ENCODE measurements at places on chromosomes 3 and 15. TPM values are rescaled to one million over a fixed set of nuclear protein-coding genes. Genes with fewer than 3 reads are reported as not detected.

The ZNF860 gene
- total RNA-seq: 3.8 TPM

The CAPN3 gene
- 4.6 TPM for total RNA-seq

The SLC15A2 gene
- 2.4 TPM for total RNA-seq

The VPS18 gene
- 47.6 TPM for total RNA-seq

The ALDH1L1 gene
- 21.5 TPM for total RNA-seq
